ENCODE measurements at places on chromosomes 11 and 22. TPM values are rescaled to one million over a fixed set of nuclear protein-coding genes. Genes with fewer than 3 reads are reported as not detected.

Gene CATSPERZ
- not detected for total RNA-seq

Gene SYCE3
- total RNA-seq: not detected

Gene SLC29A2
- total RNA-seq: 1.3 TPM

Gene TRPC6
- 2.4 TPM for total RNA-seq

Gene ANO9
- total RNA-seq: 0.15 TPM

Gene CALCA
- not detected for total RNA-seq

Gene F2
- total RNA-seq: not detected

DNA sequence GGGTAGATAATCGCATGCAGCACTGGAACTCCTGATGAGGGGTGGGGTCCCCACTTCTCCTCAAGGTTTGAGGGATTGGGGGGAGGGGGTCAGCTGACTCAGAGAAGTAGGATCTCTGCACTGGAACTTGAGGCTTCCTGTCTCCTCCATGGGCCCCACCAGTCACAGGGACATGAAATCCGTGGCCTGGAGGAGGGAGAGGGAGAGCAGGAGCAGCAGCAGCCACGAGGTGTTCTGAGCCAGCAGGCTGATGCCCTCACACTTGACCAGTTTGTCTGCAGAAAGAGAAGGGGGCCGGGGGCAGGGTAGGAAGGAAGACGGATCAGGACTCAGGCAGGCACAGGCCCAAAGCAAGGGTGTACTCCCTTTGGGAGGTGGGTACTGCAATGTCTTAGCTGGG is 3.7 kb downstream of the THY1 start:
- DNase-seq: no peak

- no peak for DNase-seq
Measured at GRCh38 chr22:37777122-37777687, 30.5 kb upstream of the GCAT start.

- no peak for DNase-seq
Measured at GRCh38 chr11:82959987-82960778, 58.6 kb downstream of the DDIAS start.

GRCh38 chr11:94719876-94720275 is 48.3 kb upstream of the AMOTL1 start:
- DNase-seq: no peak

GRCh38 chr11:84906995-84907394 is 720.1 kb downstream of the DLG2 start:
- no peak for DNase-seq

DNA sequence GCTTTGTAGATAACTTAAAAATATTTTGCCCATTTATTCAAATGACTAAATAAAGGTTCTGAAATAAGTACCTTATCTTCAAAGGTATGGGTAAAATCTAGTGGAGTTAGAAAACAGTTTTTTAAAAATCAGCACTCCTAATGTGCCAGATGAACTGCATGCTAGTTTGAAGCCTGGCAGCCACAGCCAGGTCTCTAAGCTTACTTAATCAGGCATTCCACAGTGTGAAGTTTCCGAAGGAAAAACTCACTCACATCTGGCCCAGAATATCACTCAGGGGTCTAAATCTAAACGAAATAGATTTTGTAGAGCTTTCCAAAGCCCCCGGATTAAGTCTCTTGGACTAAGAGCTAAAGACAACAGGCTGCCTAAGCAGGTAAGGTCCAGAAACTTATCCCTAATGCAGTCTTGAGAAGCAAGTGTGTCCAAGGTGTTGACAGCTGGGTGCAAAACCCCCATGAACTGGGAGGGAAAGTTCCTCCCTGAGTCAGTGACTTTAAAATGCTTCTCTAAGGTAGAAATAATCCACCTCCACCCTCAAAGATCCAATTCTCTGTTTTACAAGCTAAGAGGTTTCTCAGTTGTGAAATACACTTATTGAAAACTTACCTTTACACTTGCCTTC is 157.6 kb downstream of the FCHSD2 start:
- DNase-seq: no peak

DNA sequence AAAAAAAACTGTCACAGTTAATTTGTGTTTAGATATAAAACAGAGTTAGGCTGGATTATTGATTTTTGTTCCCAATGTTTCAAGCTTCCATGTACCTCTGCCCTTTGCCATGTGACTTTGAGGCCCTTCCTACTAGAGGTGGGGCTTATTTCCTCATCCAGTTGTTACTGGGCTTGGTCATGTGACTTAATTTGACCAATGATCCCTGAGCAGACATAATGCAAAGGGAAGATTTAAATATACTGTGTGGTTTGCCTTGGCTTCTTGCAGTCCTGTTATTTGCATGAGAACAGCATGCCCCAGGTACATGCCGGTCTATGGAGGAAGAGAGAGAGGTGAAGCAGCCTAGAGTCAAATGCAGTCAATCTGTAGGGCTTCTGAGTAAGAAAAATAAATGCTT is 347.0 kb downstream of the MIAT start:
- DNase-seq: no peak

GRCh38 chr11:74462009-74462408 is 5.3 kb downstream of the KCNE3 start:
- DNase-seq: peak; percentile 79

GRCh38 chr11:8713760-8714454 is 31.3 kb downstream of the RPL27A start:
- no peak for DNase-seq

- DNase-seq: no peak
Measured at GRCh38 chr11:69925366-69926196, 106.4 kb upstream of the FGF3 start.

GRCh38 chr11:3156661-3157311 is 8.3 kb downstream of the OSBPL5 start:
- DNase-seq: peak; percentile 15

GRCh38 chr11:70104419-70104818 is 26.3 kb downstream of the ANO1 start:
- DNase-seq: no peak

- DNase-seq: no peak
Measured at GRCh38 chr11:32960553-32961164, 55.0 kb upstream of the DEPDC7 start.

DNA sequence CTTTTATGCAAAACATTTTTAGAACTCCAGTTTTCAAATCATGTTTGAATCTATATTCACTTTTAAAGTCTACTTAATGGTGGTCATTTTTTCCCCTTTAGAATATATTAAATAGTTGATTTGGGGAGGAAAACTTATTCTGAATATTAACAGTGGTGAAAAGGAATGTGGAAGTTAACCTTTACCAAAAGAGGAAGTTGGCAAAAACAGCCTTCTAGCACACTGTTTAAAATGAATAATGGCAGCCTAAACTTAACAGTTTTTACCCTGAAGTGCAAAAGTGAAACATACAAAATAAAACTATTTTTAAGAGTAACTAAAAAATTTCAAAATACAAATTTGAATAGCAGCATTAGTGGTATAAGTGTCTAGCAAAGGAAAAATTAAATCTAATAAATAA is 86.4 kb downstream of the GRK3 start:
- DNase-seq: no peak

GRCh38 chr11:70517988-70518907 is 119.9 kb downstream of the CTTN start:
- no peak for DNase-seq

- no peak for DNase-seq
Measured at GRCh38 chr11:64800303-64801157, 2.5 kb downstream of the MAP4K2 start.

GRCh38 chr11:126564566-126564965 is 209.1 kb downstream of the ST3GAL4 start:
- DNase-seq: no peak
